ENCODE measurements at places on chromosomes 11 and 22. TPM values are rescaled to one million over a fixed set of nuclear protein-coding genes. Genes with fewer than 3 reads are reported as not detected.

DNA sequence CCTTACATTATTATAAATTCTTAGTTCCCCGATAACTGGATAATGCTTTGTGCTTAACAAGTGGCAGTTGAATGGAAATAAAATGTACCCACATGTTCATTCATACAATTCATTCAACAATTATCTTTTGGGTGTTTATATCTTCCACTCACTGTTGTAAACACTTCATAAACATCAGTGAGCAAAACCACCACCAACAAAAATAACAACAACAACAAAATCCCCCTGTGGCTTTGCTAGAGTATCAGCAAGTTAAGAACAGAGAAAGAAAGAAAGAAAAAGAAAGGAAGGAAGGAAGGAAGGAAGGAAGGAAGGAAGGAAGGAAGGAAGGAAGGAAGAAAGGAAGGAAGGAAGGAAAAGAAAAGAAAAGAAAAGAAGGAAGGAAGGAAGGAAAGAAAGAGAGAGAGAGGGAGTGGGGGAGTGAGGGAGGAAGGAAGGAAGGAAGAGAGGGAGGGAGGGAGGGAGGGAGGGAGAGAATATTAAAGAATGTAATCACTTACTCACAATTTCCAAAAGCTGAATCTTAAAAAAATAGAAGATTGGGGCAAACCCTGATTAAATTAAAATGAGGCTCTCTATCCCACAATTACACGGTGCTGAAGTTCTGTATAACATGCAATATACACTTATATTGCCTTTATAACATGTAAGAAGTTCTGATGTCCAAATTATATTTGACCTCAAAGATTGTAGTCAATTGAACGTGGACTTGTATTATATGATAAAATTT is 2238.8 kb downstream of the LRRC4C start:
- no peak for DNase-seq

DNA sequence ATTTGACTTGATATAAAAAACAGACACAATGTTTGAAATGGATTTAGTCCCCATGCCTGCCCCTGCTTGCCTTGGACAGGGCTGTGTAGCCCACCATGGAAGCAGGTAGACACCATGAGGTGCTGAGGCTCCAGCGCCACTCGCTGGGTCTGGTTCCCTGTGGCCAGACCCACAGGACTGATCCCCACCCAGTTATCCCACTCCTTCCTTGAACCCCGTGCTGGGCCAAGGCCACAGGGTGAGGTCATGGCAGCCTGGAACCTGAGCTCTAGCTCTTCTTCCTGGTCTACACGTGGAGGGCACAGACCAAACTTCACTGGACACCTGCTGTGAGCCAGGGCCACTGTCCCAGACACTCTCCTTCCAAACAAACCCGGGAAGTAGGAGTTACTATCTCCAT is 42.5 kb downstream of the GAB4 start:
- no peak for DNase-seq

DNA sequence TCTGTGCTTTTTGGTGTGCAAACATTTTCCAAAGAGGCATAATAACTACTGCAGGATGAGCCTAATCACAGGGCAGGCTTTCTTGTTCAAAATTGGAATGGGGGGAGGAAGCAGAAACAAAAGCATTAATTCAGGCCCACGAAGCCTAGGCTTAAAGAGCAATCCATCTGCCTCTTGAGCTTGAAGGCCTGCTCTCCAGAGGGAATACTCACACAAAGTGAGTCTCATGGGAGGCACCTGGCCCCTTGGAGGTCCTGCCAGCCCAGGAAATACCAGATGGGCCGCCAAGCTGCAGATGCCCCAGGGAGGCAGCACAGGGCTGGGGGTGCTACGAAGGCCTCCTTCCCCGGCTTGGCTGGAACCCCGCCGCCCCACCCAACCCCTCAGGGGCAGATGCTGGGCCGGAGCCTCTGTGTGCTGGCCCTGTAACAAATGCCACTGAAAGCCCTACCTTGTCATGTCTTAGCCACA is 39.3 kb upstream of the COMT start:
- DNase-seq = no peak

- no peak for DNase-seq
Observed at GRCh38 chr11:57978686-57979531, 44.8 kb upstream of the OR9Q1 start.

Gene C11orf68
- total RNA-seq = 57.6 TPM
